ENCODE measurements at places on chromosomes 7 and 10. TPM values are rescaled to one million over a fixed set of nuclear protein-coding genes. Genes with fewer than 3 reads are reported as not detected.

Gene CNPY1
- total RNA-seq: not detected

DNA sequence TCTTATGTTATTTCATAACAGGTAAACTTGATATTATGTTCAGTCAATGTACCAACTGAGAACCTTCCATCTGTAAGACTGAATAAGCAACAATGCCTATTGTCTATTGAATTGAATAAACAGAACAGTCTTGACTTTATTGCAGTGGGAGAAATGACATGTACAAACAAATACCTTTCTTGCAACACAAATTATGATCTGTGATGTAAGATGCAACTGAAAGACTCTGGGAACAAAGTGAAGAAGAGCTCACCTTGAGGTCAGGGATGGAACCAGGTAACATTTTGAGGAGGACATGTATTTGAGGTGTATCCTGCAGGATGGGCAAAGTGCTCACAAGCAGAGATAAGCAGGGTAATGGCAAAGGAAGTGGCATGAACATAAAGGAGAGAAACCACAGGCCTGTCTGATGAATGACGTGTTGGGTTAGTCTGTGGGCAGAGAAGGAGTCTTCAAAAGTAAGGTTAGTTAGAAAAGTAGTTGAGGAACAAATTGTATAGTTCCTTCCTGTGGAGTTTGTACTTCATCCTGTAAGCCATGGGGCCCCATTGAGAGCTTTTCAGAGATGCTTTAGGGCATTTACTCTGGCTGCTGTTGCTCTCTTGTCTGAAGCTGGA lies 9.5 kb downstream of the PNLIPRP3 start:
- ATAC-seq: no peak

- ATAC-seq: no peak
Observed at GRCh38 chr10:43361547-43362190, 9.8 kb upstream of the FXYD4 start.

- no peak for ATAC-seq
Observed at GRCh38 chr10:123507298-123507697, 158.9 kb upstream of the GPR26 start.

DNA sequence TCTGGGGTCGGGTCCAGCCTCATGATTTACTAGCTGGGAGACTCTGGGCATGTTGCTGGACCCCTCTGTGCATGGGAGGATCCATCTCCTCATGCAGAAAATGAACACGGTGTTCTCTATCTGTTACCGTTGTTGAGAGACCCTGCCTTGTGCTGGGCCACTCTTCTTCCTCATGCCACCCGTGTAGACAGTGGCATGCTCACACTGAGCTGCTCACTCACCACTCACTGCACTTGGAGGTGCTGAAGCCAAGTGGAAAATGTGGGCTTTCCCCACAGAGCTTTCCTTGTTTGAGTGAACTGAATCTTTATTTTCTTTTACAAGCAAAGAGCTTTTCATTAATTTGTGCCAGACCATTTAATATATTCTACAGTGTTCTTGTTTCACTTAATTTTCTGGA lies 77.5 kb upstream of the GDF10 start:
- no peak for ATAC-seq

Gene GPRIN2
- 4.5 TPM for total RNA-seq

GRCh38 chr7:916291-916941 lies 38.1 kb downstream of the ADAP1 start:
- no peak for ATAC-seq

Gene GJC3
- total RNA-seq: 0.20 TPM

Gene MYL10
- not detected for total RNA-seq

DNA sequence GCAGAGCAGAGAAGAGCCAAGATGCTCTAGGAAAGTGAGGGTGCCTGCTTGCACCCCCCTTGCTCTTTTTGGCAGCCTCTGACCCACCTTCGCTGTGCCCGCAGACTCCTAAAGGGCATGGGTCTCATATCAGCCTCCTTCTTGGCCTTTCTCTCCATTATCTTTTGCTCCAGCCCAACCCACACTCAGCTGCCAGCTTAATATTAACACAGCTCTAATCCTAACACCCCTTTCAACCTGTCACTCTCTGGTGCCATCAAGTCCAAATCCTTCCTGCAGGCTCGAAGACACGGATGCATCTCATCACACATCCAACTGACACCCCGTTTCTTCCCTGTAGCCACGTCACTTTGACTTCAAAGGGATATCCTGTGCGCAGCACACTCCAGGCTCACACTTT lies 171.6 kb upstream of the AUTS2 start:
- ATAC-seq: no peak

DNA sequence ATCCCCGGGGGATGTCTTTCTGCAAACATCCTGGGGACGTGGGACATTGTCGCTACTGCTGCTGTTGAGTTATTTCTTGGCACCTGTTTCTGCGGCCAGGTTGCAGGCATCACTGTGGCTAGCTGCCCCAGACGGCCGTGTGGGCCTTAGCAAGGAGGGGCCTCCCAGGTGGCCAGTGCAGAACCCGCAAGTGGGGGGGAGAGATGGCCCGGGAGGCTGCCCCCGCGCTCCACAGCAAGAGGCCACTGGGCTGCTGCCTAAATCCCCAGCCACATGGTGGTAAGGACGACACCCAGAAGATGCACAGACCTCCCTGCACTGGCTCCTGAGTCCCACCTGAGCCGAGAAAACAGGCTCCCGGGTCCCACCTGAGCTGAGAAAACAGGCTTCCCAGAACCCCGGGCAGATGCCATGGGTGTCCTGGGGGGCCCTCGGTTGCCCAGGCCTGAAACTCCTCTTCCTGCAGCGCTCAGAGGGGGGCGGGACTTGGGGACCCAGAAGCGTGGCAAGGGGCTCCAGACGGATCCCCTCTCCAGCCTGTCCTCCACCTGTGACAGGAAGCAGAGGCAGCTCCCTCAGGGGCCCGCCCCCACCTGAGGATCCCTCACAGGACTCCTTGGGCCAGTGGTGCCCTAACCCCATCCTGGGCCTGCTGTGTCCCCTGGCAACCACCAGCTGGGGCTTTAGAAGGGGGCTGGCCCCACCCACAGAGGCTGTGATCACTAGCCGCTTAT lies 952 bp upstream of the MAFK start:
- no peak for ATAC-seq

DNA sequence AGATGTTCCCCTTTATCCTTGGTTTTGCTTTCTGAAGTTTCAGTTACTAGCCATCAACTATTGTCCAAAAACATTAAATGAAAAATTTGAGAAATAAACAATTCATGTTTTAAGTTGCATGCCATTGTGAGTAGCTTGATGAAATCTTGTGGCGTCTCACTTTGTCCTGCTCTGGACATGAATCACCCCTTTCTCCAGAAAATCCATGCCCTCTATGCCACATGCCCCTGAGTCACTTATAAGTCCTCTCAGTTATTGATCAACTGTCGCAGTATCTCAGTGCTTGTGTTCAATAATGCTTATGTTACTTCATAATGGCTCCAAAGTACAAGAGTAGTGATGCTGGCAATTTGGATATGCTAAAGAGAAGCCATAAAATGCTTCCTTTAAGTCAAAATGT lies 208.0 kb upstream of the FERD3L start:
- ATAC-seq: no peak

Gene HGF
- total RNA-seq: 0.76 TPM

DNA sequence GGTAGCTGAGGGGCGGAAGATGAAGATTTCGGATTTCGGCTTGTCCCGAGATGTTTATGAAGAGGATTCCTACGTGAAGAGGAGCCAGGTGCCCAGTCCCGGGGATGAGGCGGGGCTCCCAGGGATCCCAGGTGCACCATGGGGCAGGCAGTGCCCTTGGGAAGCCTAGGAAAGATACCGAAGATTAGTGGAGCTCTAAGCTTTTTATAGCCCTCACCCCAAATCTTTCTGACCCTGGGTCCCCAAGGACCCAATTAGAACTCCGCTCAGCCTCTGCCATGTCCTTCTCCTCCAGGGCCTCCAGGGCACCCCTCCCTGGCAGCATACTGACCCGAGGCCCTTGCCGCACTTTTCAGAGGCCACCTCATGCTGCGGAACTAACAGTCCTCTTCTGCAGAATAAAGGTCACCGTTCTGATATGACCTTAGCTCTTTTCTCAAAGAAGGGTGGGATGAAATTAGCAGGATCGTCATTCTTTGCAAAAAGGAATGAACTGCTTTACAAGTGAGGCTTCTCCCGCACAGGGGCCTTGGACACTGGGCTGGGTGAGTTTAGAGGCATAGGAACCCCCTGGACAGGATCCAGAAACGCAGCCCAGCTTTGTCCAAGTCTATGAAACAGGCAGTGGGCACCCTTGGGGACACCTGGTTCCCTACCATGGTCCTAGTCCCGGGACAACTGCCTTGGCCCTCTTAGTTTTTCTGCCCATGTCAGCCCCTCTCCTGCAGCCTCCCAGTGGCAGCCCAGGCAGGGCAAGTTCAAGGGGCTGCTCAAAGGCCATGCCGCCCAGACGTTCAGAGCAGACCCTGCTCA lies 17.9 kb upstream of the CSGALNACT2 start:
- no peak for ATAC-seq

- no peak for ATAC-seq
Observed at GRCh38 chr7:44112997-44113763, 9.0 kb downstream of the AEBP1 start.

GRCh38 chr10:30437031-30437841 lies 3.3 kb downstream of the MAP3K8 start:
- no peak for ATAC-seq

- no peak for ATAC-seq
Observed at GRCh38 chr10:129426606-129427005, 40.4 kb upstream of the MGMT start.

Gene RPEL1
- not detected for total RNA-seq

DNA sequence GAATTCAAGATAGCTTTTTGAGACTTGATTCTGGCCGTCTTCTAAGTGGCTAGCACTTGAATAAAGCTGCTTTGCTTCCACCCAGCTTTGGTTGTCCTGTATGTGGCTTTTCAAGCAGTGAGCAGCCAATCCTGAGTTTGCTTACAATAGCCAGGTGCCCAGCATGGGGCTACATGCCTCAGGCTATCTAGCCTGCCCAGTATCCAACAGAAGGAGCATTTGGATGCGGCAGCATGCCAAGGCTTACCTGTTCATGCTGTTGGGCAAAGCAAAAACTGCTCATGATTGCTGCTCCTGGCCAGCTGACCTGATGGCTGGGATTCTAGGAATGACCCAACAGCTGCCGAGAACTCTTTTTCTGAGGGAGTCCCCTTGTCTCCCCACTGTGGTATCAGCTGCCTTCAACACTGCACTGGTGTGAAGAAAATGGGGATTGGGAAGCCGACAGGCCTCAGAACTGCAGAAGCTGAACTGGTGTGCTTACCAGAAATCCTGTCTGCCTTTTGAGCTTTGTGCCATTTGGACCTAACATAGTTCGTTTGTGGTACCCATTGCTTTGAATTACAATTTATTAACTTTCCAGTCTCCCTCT lies 618.9 kb upstream of the IGFBP3 start:
- ATAC-seq: no peak

- no peak for ATAC-seq
Observed at GRCh38 chr7:144653449-144653848, 182.4 kb downstream of the TPK1 start.
